ENCODE measurements at places on chromosomes 2 and 18.
A peak's percentile ranks its signal among the peaks of the same experiment; 100 is the strongest.

DNA sequence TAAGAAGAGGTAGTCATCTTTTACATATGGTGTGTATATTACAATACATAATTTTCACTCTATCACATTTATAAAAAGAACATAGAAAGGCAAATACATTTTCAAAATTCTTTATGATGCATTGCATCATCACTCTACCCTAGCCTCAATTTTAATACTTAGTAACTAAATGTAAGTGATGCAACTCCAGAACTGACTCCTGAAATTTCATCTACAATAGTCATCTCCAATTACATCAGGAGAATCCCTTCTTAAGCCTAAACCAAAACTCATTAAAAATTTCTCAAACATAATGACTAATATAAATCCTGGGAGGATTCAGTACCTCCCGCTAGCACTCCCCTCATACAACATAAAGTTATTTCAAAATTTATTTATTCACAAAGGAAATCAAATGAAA lies 15.9 kb downstream of the TMX3 start:
- no peak for DNase-seq

DNA sequence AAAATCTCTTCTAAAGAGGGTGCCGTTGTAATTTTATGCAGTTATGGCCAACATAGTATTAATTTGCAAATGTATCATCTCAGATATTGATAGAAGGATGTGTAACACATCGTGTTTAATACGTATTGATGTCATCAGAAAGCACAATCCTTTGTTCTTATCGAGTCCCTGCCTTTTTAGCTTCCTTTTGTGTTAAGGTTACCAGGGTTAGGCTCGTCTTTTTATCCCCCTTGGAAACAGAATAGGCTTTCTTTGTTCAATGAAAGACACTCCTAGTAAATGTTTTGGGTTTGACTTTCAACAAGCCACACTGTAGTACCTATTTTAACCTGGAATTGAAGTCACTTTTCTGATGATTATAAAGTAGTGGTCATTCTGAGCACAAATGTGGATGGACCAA lies 136.2 kb downstream of the WDR7 start:
- DNase-seq: no peak

DNA sequence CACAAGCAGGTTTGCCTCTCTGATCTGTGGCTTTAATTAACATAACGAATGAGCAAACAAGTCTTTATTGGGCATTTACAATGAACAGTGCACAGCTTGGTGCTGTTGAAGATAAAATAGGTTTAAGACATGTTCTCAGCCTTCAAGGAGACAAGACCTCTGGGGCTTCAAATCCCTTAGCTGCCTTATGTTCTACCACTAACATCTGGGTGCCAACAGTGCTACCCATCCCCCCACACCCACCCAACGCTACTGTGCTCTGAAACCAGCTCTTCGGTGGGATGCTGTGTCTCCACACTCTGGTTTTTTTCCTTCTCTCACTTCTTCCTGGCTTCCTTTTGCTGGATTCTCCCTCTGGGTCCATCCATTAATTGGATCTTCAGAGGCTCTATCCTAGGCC lies 14.1 kb upstream of the B3GNT2 start:
- DNase-seq: no peak

DNA sequence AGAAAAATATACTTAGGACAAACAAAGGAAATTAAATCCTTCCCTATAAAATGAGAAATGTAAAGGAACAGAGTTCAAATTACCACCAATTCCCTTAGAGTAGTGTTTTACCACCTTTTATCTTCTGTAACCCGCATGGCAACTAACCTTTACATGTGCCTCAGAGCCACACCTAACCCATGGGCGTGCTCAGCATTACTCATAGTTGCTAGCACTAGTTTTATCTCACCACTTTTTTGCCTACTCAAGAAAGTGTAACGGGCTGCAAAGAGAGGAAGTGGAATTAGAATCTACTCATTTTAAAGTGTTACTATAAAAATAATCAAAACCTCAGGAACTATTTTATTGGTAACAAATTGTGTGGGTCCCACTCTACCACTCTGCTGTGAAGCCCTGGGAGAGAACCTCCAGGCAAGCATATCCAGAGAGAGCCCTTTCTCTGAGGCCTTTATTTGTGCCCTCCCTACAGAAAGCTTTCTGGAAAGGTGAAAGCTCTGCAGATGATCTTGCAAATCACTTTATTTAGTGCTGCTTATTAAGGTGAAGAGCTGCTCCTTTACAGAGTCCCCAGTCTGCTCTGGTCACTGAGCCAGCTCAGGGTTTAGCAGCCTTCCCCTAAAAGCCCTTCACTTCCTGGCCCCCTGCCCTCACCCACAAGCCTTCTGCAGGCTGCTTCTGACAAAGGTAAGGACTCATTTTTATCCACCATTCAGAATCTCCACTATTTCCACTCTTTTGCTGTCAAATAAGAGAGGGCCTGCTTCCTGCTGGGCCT lies 98.8 kb downstream of the TRABD2A start:
- peak; percentile 57 for DNase-seq

- no peak for DNase-seq
Measured at GRCh38 chr2:208268156-208268952, 2.3 kb downstream of the PIKFYVE start.

DNA sequence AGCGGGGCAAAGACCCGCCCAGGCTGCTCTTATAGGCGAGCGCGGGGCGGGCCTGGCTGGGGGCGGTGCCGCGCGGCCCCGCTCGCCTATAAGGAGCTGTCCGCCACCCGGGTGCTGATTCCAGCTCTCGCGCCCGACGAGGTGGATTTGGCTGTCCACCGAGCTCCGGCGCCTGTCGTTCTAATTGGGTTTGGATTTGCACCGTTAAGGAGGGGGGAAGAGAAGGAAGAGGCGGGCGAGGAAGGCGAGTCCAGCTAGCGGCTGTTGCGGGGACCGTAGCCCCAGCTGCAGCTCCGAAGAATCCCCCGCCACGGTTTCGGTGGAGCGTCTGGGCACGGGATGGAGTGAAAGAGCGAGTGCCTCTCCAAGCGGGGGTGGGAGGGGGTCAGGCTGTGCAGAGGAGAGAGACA lies at the start of gene CNTNAP5:
CNTNAP5 (plus strand) TSS at position 117 of the 410 bp plus-strand sequence. CDS start 364 bp downstream, outside the sequence.
- DNase-seq: no peak

- DNase-seq: no peak
Measured at GRCh38 chr18:76712511-76713140, 109.7 kb upstream of the ZNF236 start.

GRCh38 chr2:38037757-38038621 lies 38.0 kb downstream of the CYP1B1 start:
- DNase-seq: no peak

DNA sequence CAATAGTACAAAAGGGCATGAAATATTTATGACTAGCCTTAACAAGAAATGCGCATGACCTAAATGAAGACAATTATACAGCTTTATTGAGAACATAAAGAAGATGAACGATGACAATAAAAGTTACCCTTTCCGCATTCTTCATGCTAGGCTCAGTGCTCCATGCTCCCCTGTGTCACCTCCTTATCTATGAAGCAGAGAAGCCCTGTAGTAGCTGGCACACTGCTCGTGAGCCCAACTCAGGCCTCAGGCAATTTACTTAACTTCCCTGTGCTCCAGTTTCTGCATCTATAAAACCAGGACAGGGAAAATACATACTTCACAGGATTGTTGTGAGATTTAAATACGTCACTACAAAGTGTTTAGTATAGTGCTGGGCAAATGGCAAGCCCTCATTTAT lies 34.5 kb upstream of the NABP1 start:
- no peak for DNase-seq

- no peak for DNase-seq
Measured at GRCh38 chr2:187655001-187655400, 100.8 kb upstream of the TFPI start.

GRCh38 chr2:146771531-146771930 lies 1073.3 kb upstream of the ACVR2A start:
- DNase-seq: no peak

GRCh38 chr18:76977684-76978232 lies 154.8 kb downstream of the MBP start:
- no peak for DNase-seq

- no peak for DNase-seq
Measured at GRCh38 chr2:9112079-9112721, 94.4 kb upstream of the ASAP2 start.

DNA sequence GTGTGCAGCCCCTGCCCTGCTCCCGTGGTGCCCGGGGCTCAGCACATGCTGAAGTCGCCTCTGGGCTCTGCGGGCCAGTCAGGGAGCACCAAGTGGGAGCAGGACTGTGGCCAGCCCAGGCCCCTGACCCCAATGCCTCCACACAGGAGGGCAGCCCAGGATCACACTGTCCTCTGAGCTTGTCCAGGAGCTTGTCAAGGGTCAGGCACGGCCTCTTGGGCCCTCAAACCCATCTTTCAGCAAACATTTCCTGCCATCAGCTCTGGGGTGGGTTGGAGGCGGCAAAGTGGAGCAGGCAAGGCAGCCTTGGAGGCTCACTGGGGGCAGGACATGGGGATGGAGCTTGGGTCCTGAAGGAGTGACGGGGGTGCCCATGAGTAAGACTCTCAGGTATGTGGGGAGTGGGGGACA lies 10.3 kb downstream of the SNED1 start:
- DNase-seq: no peak

GRCh38 chr2:121228521-121228920 lies 56.5 kb downstream of the TFCP2L1 start:
- no peak for DNase-seq

DNA sequence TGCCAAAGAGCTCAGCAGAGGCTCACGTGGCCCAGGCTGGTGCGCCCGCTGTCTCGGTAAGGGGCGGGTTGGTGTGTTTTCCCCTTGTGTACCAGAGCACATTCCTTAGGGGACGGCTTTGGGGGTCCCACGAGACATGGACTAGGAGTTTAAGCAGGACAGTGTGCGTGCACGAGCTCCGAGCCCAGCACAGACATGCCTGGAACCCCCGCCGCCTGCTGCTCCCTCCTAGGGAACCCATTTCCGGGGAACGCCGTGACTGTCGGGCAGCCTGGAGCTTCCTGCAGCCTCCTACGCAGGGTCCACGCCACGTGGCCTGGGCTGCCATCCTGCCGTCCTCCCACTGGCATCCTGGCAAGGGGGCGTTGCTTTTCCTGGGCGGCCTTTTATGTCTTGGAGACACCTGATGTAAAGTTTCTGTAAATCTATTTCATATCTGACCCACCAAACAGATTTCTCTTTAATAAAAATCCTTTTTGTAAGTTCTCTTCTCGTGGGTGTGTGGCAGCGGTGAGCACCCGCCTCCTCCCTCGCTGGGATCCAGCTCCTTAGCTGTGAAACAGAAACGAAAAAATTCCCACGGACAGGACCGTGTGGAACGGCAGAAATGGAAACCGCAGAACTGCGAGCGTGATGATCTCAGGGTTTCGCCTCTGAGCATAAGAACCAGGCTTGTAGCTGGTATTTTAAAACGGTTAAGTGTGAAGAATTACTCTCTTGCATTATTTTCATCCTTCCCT lies 43.5 kb upstream of the KCNG2 start:
- DNase-seq: no peak

GRCh38 chr2:28128281-28128950 lies 237.9 kb downstream of the BABAM2 start:
- DNase-seq: no peak

- DNase-seq: no peak
Measured at GRCh38 chr18:59383851-59384250, 24.8 kb upstream of the LMAN1 start.

DNA sequence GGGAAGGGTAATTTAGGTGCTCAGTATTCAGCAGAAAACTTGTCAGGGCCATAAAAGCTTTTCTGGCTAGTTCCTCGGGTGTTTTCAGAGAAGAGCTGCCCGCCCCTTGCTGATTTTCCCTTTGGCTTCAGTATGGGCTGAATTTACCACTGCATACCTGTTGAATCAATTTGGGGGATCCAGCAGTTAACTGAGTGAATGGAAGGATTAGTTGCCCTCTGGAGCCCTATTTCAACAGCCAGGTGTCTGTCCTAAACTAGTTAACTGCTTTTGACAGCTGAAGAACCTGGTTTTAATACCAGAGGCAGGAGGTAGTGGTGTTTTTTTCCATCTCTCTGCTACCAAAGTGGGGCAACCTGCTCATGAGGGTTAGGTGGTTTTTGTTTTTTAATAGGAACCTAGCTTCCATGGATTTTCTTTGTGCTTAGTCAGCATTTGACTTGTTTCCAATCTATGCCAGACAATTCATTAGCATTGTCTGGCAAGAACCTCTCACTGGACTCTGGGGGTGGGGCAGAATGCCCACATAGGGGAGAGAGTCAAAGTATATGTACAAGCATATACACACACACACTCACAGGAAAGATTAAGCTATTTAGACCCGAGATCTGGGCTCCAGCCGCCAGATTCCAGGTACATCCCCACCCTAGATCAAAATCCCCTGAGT lies 166.5 kb upstream of the SIX3 start:
- no peak for DNase-seq

- no peak for DNase-seq
Measured at GRCh38 chr2:160696087-160696452, 202.5 kb upstream of the RBMS1 start.

DNA sequence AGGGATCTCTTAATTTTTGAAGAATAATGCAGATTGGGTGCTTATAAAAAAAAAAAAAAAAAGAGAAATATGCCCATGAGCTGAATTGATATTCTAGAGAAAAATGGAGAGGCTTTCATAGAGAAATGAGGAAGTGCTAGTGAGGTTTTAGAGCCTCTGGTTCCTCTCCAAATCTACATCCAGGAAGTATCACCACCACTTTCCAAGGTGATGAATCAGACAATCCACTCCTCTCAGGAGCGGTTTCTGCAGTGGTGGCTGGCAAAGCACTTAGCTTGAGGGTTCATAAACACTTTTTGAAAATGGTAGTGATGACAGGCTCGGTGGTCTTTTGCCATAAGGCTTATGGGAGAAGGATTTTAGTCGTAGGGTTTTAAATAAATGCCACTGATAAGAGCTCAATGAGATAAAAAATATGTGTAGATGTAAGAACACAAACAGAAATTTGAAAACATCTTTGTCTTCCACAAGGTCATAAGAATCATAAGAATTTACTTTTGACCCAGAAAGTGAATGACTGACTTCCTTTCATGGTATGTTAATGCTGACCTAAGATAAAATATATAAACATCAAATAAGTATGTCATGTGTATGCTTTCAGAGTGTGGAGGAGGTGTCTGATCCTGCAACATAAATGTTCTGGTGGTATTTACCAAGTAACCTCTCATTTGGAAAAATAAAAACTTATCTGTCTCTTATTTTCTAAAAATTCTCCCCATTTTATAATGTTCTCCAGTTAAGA lies 42.1 kb upstream of the DSG1 start:
- DNase-seq: no peak

DNA sequence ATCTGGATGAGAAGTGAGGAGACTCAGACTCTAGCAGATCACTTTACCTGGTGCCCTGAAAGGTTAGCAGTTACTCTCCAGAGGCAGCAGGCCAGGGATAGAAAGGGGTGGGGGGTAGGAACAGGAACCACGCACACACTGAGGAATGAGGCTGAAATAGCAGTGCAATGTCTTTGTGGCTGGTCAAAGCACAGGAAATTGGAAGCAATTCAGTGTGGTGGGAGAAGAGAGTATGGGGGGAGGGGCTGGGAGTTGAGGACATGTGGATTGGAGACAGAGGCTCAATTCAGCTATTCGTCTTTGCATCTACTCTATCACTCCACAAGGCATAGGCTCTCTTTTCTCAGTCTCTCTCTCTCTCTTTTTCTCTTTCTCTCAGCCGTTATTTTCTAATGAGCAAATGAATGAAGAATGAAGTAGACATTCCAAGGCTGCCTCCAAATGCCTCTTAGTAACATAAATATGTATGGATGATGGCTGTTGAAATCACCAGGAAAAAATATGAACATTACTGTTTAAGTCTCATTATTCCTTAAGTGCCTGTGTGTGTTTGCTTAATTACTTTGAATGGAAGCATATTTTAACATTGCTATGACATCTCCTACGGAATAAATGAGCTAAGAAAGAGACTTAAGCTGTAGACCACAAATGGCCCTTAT lies 979.4 kb downstream of the TSN start:
- no peak for DNase-seq

- no peak for DNase-seq
Measured at GRCh38 chr2:106156305-106157296, 37.5 kb downstream of the UXS1 start.
